ENCODE measurements at places on chromosomes 1 and 21.

GRCh38 chr1:21763694-21764419 lies 19.1 kb downstream of the USP48 start:
- no peak for DNase-seq

DNA sequence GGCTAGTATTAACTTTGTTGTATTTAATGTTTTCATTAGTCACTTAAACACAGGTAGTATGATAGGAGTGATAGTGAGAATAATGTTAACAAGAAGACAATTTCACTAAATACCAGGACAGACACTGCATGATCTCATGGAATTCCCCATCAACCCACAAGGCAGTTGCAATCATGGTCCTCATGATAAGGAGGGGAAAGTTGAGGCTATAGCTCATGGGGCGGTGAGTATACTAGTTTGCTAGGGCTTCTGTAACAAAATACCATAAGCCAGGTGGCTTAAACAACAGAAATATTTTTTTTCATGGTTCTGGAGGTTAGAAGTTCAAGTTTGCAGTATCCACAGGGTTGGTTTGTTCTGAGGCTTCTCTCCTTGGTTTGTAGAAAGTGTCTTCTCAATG lies 115.8 kb downstream of the DSCAM start:
- DNase-seq: no peak

- DNase-seq: no peak
These were observed 42.3 kb downstream of the MAN1C1 start for GRCh38 chr1:25658791-25659431.

- no peak for DNase-seq
These were observed 230.2 kb downstream of the PAPPA2 start for GRCh38 chr1:176692988-176693696.

DNA sequence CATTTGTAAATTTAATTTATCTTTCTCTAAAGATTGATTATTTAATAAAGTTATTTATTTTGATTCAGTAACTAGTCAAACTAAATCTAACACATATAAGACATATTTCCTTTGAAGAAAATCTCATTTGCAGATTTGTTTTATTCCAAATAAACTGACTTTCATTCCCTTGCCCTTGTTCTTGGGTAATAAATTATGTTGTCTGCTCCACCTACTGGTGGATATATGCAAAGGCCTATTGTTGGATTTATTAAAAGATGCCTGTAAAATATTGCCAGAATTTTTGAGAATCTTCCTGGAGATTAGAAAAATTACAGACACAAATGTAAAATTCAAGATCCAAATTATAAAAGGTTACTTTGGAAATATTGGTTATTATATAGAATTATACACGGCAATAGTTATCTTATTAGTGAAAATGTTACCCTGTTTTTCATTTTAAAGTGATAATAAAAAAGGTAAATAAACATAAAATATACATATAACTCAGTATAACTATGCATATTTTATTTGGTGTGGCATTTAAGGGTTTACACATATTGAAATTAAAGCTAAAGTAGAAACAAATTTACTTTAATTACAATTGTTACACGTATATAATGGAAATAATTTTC lies 116.1 kb downstream of the SPATA17 start:
- DNase-seq: peak; percentile 72

DNA sequence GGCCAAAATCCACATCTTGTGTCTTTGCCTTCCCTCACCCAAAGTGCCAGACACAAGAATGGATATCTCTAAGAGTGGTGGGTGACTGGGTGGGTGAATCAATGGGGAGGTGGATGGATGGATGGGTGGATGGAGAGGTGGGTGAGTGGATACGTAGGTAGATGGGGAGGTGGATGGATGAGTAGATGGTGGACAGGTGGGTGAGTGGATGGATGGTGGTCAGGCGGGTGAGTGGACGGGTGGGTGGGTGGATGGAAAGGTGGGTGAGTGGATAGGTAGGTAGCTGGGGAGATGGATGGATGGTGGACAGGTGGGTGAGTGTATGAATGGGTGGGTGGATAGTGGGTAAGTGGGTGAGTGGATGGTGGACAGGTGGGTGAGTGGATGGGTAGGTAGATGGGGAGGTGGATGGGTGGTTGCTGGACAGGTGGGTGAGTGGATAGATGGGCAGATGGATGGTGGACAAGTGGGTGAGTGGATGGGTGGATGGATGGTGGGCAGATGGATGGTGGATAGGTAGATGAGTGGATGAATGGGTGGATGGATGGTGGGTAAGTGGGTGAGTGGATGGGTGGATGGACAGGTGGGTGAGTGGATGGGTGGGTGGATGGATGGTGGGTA lies 34.2 kb downstream of the SLC19A1 start:
- no peak for DNase-seq

GRCh38 chr1:229562686-229563085 lies 4.2 kb upstream of the ABCB10 start:
- no peak for DNase-seq

DNA sequence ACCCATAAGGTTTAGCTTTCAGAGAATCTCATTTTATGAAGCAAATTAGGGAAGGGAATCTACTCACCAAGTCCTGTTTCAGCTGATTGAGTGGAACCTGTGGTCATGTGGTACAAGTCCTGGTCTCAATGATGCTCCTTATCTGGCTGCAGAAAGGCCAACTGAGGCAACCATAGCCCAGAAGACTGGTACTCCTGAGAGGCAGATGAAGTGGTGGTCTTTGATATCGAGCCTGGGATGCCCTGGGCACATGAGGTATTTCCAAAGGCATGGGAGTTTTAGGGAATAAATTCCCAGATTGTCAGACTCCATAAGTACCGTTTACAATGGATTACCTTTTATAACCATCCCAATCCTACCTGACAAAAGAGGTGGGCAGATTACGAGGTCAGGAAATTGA lies 3.3 kb downstream of the MX1 start:
- no peak for DNase-seq

- peak; percentile 95 for DNase-seq
These were observed 56.8 kb upstream of the GNG12 start for GRCh38 chr1:67889953-67890567.

DNA sequence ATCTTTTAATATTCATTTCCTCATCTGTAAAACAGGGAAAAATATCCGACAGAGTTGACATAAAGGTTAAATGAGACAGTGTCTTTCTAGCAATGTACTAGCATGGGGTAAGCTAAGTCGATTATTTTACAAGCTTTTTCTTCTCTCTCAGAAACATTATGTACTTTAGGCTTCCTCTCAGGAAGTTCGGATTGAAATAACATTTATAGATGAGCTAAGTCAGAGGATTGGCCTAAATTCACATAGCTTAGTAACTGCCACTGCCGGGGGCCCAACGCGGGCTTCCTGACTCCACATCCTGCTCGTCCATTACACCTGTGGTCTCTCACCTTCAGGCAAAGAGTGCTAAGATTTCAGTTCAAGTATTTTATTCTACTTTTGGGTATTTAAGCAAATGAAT lies 462.3 kb upstream of the NFIA start:
- no peak for DNase-seq

DNA sequence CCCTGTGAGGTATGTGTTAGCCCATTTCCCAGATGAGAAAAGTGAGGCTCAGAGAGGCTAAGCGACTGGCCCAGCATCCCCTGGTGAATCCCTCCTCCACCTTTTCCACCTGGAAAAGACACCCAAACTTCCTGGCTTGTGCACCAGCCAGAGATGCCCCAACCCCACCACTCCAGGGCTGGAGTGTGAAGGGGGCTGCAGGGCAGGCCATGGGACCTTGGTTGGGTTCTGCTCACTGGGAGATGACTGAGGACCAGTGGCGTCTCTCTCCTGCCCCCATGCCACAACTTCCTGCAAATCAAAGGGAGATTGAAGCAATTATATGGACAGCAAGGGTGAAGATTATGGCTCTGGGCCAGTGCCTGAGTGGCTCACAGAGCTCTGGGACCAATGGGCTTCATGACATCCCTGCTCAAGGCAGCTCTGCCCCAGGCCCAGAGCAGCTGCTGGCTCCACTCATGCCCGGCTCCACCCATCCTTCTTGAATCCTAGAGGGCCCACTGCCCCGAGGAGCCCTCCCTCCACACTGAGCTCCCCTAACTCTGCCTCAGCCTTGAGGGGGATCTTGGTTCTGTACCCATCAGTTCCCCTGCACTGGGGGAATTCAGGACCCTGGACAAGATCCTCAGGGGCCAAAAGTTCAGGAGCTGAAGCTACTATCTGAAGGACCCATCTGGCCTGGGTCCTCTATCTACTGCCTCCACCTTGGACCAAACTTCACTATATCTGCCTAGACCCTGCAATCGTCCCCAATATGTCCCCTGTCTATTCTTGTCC lies 416.9 kb downstream of the PTPRU start:
- no peak for DNase-seq

GRCh38 chr1:209434066-209434465 lies 149.4 kb upstream of the CAMK1G start:
- peak; percentile 22 for DNase-seq
